ENCODE measurements at places on chromosomes 12 and 14.

GRCh38 chr12:103085541-103085940, 128.1 kb downstream of the ASCL1 start:
- DNase-seq: no peak

GRCh38 chr12:7160183-7160582, 29.3 kb upstream of the PEX5 start:
- DNase-seq: no peak

GRCh38 chr14:95519699-95520098, 3.2 kb upstream of the SYNE3 start:
- peak; percentile 75 for DNase-seq

DNA sequence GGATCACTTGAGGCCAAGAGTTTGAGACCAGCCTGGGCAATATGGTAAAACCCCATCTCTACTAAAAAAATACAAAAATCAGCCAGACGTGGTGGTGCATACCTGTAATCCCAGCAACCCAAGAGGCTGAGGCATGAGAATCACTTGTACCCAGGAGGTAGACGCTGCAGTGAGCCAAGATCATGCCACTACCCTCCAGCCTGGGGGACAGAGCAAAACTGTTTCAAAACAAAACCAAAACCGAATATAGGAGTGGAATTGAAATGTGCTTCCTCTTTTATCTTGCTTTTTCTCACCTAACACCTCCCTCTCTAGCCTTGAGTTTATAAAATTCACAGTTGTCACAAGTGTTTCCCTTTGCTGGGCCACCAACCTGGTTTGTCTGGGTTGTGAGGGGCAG, 181.9 kb downstream of the PAH start:
- DNase-seq: no peak

DNA sequence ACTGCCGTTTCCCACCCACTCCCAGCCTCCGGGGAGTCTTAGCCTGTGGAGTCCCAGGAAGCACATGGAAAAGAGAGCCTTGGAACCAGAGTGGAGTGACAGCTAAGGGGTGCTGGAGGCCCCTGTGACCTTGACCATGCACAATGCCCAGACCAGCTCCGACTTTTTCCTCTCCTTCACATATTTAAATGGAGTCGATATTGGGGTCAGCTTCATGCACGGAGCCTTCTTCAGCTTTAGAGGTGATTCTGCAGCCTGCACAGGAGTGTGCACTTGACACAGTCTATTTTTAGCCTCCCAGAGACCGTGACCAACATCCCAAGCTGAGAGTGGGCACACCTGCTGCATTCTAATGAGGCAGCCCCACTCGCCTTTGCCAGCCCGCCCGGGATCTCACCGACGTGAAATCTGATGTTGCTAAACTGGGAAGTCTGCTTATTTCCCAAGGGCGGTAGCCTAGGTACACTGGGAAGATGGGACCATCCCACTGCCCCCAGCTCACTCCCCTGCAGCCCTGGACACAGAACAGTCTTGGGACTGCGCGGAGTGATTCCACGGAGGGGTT, 47.5 kb downstream of the PRMT8 start:
- DNase-seq: no peak

GRCh38 chr12:117533687-117534086, 172.3 kb upstream of the NOS1 start:
- no peak for DNase-seq

DNA sequence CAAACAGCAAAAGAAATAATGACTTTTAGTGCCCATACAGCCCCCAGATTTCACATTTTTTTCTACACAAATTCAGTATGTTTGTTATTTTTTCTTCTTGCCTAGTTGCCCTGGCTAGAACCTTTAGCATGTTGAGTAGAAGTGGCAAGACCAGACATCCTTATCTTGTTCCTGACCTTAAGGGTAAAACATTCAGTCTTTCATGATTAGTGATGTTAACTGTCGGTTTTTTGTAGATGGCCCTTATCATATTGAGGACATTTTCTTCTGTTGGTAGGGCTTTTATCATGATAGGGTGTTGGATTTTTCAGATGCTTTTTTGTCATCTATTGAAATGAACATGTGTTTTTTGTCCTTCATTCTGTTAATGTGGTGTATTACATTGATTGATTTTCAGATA, 17.1 kb downstream of the IRAK3 start:
- no peak for DNase-seq

- DNase-seq: peak; percentile 56
These were observed 12.4 kb downstream of the COPZ1 start for GRCh38 chr12:54337280-54337842.

DNA sequence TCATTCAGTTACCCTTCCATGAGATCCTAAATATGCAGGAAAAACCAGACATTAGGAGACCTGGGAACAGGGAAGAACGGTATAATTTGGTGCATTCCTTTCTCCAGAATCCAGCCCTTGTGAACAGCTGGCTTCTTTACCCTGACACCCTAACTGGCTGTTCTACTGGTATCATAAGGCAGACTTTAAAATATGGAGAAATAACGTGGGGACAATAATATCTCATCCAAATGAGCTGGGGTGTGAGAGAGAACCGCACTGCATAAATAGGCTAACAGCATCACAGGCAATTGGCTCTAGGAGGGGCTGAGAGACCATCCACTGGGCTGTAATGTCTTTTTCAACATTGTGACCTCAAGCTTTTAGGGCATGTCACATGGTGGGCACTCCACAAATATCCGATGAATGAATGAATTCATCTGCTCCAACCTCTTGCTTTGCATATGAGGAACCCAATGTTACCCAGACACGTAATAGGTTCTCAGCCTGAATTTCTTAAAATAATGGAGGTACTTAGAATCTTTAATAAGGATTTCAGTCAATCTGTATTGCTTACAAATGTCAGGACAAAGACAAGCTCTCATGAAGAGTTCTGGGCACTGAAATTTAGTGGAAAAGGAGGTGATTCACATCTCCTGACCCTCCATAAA, 157.9 kb downstream of the SAMD4A start:
- no peak for DNase-seq

DNA sequence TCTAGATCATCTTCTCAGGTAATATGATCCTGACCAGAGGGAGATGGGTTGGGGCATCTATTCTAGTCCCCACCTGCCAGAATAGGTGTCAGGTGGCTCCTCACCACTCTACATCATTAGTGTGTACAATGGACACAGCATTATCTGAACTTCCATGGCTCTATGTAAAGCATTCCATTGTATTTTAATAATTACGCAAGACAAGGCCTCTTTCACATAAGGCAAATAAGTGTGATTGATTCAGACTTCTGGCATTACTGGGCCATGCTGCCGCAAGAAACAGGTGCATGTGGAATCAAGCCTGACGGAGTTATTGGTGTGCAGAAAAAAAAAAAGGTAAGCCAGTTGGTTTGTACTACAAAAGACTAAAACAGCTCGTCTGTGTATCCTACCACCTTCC, 3.1 kb upstream of the DDHD1 start:
- no peak for DNase-seq

GRCh38 chr14:42095155-42095554, 488.5 kb downstream of the LRFN5 start:
- DNase-seq: no peak

GRCh38 chr14:101820283-101820798, 58.8 kb downstream of the PPP2R5C start:
- no peak for DNase-seq

DNA sequence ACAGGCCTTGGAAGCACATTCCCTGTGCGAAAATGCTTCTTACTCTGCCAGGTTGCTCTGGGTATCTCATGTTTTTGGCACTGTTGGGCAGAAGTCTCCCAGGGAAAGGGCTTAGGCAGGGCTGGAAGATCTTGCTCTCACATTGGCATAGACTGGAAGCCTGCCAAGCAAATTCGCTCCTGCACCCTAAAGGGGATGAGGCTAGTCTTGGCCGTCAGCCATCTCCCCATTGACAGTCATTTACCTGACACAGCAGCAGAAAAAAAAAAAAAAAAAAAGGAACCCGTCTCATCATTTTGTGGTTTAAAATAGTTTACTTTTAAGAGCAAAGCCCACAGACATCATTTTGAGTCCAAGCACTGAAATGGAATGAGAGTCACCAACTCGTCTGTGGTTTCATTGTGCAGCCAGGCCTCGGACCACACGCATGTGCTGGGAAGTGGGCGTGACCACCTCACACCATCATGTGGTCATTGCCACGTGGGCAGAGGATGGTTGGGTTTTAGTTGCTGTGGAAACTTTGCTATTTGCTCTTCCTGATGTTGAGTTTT, 84.8 kb downstream of the NRXN3 start:
- DNase-seq: peak; percentile 7

DNA sequence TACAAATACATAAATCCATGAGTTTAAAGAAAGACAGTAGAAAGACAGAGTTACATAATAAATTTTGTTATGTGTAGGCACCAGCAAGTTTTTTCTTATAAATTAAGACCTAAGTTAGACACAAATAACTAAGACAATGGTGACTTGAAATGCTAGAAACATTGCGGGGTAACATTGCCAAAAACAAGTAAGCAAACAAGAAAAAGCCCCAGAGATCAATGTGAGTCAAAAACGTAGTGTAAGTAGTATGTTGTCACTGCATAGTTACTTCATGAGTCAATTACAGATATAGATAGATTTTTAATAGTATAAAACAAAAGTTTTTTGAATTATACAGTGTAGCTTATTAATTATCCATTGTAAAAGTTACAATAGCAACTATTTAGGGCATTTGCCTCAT, 83.4 kb downstream of the CNTN1 start:
- DNase-seq: no peak

- no peak for DNase-seq
These were observed 28.5 kb downstream of the DAAM1 start for GRCh38 chr14:59217011-59217410.

- no peak for DNase-seq
These were observed 46.6 kb downstream of the AKAP6 start for GRCh38 chr14:32375663-32376062.

- no peak for DNase-seq
These were observed 12.7 kb downstream of the CPSF6 start for GRCh38 chr12:69252033-69252432.

DNA sequence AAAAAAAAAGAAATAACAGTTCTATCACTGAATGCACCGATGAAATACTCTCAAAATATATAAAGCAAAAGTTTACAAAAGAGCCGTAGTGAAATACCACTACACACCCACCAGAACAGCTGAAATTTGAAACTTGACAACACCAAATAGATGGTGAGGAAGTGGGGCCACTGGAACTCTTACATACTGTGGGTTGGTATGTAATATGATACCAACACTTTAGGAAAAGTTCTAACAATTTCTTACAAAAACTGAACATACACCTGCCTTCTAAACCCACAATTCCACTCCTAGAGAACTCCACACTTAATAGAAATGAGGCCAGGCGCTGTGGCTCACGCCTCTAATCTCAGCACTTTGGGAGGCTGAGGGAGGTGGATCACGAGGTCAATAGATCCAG, 14.1 kb downstream of the EIF5 start:
- DNase-seq: no peak

DNA sequence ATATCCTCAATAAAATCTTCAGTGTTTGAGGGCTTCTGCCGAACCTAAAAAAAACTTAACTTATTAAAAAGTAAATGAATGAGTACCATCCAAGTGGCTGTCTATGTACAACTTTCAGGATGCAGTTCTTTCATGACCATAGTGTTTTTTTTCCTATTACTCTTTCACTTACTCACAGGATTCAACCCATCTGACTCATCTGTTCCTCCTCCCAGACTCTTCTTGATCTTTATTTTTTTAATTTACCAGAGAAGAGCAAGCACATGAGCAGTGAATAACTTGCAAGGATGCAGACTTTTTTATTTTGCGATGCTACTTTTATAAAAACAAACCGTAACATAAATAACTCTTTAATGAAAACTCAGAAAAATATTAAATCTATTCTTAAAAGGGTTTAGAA, 24.5 kb downstream of the RECQL start:
- DNase-seq: no peak

- DNase-seq: no peak
These were observed 18.0 kb upstream of the TMEM260 start for GRCh38 chr14:56561606-56562005.

GRCh38 chr12:18479256-18479655, 217.9 kb downstream of the PIK3C2G start:
- DNase-seq: no peak

DNA sequence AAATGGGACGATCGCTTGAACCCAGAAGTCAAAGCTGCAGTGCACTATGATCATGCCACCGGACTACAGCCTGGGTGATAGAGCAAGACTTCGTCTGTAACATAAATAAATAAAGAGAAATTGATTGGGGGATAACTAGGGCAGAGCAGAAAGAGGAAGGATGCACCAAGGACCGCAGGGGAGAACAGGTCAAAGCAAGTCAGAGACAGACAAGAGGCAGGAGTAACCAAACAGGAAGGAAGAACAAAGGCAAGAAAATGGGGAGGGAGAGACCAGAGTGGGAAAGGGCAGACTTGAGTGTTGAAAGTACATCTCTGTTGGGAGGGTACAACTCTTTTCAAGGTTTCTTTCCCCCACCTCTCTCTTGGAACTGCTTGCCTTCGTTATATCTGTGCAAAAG, 50.8 kb upstream of the ELK3 start:
- peak; percentile 93 for DNase-seq

DNA sequence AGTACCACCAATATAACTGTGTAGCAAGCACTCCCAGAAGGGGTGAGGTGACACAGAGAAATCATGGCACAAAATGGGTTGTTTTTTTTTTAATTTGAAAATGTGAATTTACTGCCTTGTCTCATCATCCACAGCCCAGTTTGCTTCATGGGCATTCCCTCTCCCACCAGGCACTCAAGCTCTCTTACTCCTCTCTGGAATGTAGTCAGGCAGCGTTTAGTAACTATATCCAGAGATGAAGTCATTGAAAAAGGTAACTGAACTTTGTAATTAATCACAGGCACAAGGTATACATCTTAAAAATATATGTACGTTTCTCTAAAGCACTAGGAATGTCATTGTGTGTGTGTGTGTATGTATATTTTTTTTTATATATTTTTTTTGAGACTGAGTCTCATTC, 91.4 kb downstream of the FAR2 start:
- DNase-seq: no peak

- DNase-seq: no peak
These were observed 6.0 kb upstream of the GPR84 start for GRCh38 chr12:54370171-54370730.

DNA sequence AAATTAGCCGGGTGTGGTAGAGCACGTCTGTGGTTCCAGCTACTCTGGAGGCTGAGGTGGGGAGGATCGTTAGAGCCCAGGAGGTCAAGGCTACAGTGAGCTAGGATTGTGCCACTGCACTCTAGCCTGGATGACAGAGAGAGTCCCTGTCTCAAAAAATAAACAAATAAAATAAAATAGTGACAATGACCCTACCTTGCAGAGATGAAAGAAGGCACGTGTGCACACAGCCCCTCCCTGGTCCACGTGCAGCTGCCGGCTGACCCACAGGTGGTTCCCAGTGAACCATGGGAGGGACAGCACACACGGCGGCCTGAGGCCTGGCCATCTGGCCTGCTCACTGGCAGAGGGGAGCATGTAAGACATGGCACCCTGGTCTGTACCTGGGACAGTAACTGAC, 4.7 kb downstream of the HHIPL1 start:
- no peak for DNase-seq

GRCh38 chr14:65321370-65321875, 91.1 kb upstream of the FUT8 start:
- DNase-seq: peak; percentile 46
